Fibroblast of the aortic adventitia (primary cell): ENCODE measurements at places on chromosomes 4 and X. TPM values are rescaled to one million over a fixed set of nuclear protein-coding genes. Genes with fewer than 3 reads are reported as not detected.

Gene FGFBP2
- total RNA-seq, result not detected in 2 replicates

Gene TCP11X1
- not detected in 2 replicates for total RNA-seq

Gene CT83
- total RNA-seq, result not detected in 2 replicates

Gene BEND2
- total RNA-seq, result not detected in 2 replicates

Gene STAG2
- total RNA-seq, result 85.5 and 88.7 TPM in 2 replicates

Gene ABLIM2
- under 0.01 TPM in 1 of 2 replicates, not detected in the other for total RNA-seq

Gene ARMCX2
- 45.3 and 68.5 TPM in 2 replicates for total RNA-seq

Gene F9
- not detected in 2 replicates for total RNA-seq

Gene UCHL1
- 765 and 2,143 TPM in 2 replicates for total RNA-seq

Gene ITM2A
- 0.54 and 3.3 TPM in 2 replicates for total RNA-seq

Gene SHROOM2
- total RNA-seq, result 0.16 TPM in 1 of 2 replicates, not detected in the other

Gene VCX3B
- not detected in 2 replicates for total RNA-seq

Gene MAGEC3
- total RNA-seq, result 0.27 TPM in 1 of 2 replicates, not detected in the other

Gene EMCN
- total RNA-seq, result 0.90 and 0.99 TPM in 2 replicates

Gene TACR3
- total RNA-seq, result 0.09 TPM in 1 of 2 replicates, not detected in the other

Gene LRAT
- total RNA-seq, result 0.57 TPM in 1 of 2 replicates, not detected in the other

Gene JCHAIN
- 0.99 and 18.2 TPM in 2 replicates for total RNA-seq

Gene FOXR2
- not detected in 2 replicates for total RNA-seq

Gene FAM114A1
- 263 and 378 TPM in 2 replicates for total RNA-seq

Gene RBMXL3
- not detected in 2 replicates for total RNA-seq

Gene UGT2B10
- not detected in 2 replicates for total RNA-seq
